Activated CD4-positive, alpha-beta T cell treated with anti-CD3 and anti-CD28 coated beads for 48 hours (primary cell): ENCODE measurements at places on chromosomes 11 and 22.

GRCh38 chr11:119763071-119763728 is 34.2 kb upstream of the NECTIN1 start:
- DNase-seq: no peak

DNA sequence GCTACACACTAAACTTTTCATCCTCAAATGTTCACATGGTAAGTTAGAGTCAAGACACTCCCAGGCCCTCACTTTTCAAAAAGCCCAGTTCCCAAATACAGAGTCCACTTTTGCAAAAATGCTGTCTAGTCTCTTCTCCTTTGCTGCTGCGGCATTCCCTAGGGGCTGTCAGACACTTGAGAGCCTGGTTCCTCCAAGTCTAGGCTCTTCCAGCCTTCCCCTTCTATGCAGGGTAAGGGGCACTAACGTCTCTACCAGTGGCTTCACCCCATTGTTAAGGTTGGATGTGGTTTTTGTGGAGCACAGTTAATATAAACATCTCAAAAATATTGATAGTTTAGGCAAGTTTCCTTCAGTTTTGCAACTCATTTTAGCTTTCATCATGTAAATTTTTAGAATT is 181.5 kb downstream of the KIF18A start:
- no peak for DNase-seq

DNA sequence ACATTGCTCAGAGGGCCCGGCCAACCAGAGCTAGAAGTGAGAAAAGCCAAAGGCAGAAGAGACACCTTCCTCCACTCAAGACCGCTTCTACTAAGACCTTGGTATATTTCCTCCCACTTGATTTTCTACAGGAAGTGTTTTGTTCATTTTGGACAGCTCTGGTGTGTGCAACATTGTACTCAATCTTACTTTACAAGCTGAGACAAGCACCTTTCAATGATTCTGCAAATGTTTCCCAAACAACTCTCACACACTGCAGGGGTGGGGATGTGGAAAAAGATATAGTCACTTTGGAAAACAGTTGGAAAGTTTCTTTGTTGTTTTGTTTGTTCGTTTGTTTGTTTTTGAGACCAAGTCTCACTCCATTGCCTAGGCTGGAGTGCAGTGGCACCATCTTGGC is 15.7 kb downstream of the MYO18B start:
- DNase-seq: no peak

- DNase-seq: no peak
Measured at GRCh38 chr11:28606930-28607329, 498.7 kb downstream of the METTL15 start.

GRCh38 chr11:47448566-47449427 is at the start of gene RAPSN:
Gene RAPSN, minus strand, starts transcription at chr11:47449136. Its CDS starts 172 bp downstream, at chr11:47448964.
- no peak for DNase-seq

GRCh38 chr11:70220136-70220535 is 17.0 kb downstream of the FADD start:
- no peak for DNase-seq

DNA sequence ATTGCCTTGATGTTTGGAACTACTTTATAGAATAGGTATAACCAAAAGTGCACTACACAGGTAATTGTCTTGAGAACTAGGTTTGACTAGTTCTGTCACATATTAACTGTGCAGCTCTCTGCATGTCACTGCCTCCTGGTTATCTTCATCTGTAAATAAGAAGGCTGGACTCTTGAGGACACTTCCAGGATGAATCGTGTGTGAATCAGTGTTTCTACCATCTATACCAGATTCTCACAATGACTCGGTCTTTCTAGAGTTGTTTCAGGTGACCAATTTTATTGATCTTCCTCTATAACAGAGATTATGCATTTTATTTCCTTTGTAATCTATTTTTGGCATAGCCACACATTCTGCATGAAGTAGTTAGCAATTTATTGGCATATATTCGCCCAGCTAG is 1181.0 kb upstream of the TENM4 start:
- no peak for DNase-seq

DNA sequence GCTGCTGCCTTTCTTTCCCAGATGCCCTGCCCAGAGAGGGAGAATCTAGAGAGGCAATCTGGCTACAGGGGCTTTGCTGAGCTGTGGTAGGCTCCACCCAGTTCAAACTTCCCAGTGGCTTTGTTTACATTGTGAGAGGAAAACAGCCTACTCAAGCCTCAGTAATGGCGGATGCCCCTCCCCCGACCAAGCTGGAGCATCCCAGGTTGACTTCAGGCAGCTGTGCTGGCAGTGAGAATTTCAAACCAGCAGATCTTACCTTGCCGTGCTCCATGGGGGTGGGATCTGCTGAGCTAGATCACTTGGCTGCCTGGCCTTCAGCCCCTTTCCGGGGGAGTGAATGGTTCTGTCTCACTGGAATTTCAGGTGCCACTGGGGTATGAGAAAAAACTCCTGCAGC is 12.2 kb downstream of the BDNF start:
- no peak for DNase-seq

- no peak for DNase-seq
Measured at GRCh38 chr22:23534201-23534850, 45.8 kb downstream of the IGLL1 start.

DNA sequence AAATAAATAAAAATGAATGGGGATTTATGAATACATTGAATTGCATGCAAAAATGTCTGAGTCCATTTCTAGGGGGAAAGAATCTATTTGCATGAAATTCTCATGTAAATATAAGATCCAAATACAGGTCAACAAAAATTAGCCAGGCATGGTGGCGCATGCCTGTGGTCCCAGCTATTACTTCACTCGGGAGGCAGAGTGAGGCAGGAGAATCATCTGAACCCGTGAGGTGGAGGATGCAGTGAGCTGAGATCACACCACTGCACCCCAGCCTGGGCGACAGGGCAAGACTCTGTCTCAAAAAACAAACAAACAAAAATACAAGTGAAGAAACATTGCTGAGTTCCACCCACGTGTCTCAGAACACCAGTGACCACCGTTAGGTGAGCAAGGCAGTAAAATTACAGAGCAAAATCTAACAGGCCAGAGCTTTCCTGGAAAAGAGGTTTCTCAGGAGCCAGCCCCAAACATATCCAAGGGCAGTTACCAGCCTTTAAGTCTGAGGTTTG is 17.3 kb downstream of the PACSIN2 start:
- no peak for DNase-seq

GRCh38 chr11:74086242-74086884 is 77.5 kb upstream of the UCP3 start:
- DNase-seq: no peak

DNA sequence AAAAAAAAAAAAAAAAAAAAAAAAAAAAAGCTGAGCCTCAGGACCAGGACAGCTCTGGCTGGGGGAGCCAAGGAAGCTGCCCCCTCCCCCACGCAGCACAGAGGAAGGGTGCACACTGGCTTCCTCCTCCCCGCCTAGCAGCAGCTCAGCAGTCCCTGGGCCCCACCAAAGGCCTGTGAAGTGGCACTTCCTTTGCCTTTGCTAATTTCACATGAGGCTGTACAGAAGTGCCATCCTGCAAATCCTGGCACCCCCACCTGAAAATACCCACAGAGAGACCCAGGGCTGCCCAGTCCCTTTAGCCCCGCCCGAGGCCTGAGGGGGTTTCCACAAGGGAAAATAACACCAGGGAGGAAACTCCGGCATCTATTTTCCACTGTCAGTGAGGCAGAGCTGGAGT is 3.9 kb downstream of the RHOG start:
- DNase-seq: peak; percentile 56

DNA sequence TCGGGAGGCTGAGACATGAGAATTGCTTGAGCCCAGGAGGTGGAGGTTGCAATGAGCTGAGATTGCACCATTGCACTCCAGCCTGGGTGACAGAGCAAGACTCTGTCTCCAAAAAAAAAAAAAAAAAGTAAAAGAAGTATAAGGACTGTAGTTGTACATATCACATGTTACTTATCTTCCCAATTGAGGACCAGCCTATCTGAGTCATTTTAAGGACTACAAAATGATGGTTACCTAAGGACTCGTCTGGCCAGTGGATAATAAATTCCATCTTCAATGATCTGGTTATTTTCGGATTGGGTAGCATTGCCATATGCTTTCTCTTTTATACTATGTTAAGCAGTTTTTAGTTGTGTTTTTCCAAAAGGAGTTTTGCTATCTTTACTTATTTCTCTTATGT is 55.3 kb downstream of the PPFIA1 start:
- DNase-seq: no peak

DNA sequence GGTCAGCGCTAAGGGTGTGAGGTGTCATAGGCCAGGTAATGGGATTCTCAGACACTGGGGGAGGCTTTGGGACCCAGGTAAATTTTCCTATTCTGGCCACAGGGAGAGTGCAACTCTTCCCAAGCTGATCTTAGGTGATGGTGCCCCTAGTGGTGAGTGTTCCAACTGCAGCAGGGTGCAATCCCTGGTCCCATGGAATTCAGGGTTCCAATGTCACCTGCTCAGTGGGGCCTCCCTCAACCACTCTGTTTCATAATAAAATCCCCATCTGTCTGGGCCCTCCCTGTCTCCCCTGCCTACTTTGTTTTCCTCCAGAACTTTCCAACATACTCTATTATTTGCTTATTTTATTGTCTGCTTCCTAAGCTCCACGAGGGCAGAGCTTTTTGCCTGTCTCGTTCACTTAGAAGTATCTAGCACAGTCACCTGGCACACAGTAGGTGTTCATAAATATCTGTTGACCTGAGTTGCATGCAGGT is 2.9 kb upstream of the SGSM1 start:
- DNase-seq: peak; percentile 69

DNA sequence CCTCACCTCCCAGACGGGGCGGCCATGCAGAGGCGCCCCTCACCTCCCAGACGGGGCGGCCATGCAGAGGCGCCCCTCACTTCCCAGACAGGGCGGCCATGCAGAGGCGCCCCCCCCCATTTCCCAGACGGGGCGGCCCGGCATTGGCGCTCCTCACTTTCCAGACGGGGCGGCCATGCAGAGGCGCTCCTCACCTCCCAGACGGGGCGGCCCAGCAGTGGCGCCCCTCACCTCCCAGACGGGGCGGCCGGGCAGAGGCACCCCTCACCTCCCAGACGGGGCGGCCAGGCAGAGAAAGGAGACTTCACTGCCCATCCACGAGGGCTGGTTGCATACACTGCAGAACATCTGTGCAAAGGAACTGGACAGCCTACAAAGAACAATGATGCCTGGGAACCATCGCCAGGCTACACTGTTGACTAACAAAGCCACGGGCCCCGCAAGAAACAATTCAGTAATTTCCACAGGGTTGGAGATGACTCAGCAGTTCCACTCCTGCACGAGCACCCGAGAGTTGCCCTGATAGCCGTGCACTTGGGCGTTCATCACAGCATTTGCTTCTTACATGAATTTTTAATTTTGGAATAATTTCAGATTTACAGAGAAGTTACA is 58.7 kb downstream of the CTTN start:
- peak; percentile 21 for DNase-seq

DNA sequence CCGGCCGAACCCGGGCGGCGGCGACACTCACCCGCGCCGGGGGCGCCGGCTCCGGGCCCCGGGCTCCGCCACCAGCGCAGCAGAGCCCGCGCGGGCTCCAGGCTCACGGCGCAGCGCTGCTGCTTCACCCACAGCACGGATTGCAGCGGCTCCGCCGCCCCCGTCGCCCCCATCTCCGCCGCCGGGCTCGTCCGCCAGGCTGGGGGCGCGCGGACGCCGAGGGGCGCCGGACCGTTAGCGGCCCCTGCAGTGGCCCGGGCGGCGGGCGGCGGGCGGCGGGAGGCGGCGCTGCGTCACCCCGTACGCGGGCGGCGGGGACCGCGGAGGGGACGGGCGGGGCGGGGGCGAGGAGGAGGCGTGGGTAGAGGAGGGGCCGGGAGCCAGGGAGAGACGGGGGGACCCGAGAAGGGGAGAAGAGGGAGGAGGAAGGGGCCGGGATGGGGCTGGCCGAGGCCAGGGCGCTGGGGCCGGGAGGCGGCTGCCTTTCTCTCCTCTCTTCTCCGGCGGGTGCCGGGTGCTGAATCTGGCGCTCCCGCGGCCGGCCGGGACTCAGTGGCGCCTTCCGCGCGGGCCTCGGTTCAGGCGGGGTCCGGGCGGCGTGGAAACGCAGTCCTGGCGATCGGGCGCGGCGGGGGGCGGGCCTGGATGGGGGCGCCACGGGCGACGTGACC is at the start of gene CERK:
CERK (minus strand) TSS at position 277 of the 671 bp plus-strand sequence; CDS start at position 173, 104 bp downstream.
- DNase-seq: peak; percentile 49

- no peak for DNase-seq
Measured at GRCh38 chr11:44737245-44738085, 10.7 kb downstream of the TSPAN18 start.

- DNase-seq: no peak
Measured at GRCh38 chr11:64713016-64713707, 9.8 kb downstream of the NRXN2 start.

GRCh38 chr11:62882788-62883501 is 2.2 kb downstream of the SLC3A2 start:
- DNase-seq: no peak

DNA sequence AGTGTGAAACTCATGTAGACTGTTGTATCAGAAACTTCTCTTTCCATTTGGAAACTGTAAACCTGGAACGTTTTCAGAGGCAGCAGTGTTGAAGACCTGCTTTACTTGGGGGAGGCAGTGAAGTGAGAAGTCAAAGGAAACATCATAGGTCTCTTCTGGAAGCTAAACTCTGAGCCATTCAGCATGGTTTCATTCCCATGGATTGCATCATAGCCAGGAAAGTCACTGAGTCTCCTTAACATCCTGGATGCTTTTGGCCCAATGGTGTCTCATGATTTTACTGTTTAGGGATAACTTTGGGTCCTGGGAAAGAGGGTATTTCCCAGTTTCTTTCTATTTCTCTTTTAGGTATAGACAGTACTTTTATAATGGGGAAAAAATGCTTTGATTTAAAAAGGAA is 153.2 kb upstream of the E2F8 start:
- DNase-seq: no peak

DNA sequence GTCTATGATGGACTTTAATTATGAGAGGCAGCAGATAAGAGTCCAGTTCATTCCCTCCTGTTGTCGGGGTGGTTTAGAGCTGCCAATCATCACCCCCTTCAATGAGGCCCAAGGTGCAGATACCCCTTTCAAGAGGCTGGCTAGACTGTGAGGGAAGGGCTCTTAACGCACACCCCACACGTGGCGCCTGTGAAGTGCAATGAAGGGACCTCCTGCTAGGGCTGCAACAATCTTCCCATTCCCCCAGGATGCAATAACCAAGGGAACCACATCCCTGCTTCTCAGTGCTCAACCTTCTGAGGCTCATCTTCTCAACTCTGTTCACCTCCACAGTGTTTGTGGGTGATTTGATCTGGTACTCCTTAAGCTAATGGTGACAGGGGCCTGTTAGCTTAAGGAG is 19.0 kb downstream of the TENM4 start:
- DNase-seq: no peak

DNA sequence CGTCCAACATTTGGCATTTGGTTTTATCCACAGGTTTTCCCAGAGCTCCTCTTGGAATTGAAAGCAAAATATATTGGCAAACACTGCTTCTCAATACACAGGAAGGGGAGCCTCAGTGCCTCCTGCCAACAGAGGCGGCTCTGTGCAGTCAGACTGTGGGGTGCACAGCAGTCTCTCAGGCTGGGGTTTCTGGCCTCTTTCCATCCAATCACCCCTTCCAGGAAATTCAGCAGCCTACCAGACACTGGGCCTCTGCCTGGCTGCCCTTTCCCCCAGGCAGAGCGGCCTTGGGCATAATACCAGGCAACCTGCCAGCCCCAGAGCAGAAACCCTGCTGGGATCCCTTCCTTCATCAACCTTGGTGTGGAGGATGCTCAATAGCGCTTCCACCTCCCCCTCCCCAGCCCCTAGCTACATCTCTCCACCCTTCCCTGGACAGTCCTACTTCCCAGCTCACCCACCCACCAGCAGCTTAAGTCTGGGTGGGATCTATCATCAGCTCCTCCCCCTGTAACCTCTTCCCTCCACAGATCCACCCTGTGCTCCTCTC is 17.8 kb upstream of the RAPSN start:
- no peak for DNase-seq

- DNase-seq: no peak
Measured at GRCh38 chr11:47144541-47144940, 32.1 kb downstream of the ARFGAP2 start.
